HCEC 1CT (cell line): ENCODE measurements at places on chromosomes 1 and 21.
A peak's percentile ranks its signal among the peaks of the same experiment; 100 is the strongest.

DNA sequence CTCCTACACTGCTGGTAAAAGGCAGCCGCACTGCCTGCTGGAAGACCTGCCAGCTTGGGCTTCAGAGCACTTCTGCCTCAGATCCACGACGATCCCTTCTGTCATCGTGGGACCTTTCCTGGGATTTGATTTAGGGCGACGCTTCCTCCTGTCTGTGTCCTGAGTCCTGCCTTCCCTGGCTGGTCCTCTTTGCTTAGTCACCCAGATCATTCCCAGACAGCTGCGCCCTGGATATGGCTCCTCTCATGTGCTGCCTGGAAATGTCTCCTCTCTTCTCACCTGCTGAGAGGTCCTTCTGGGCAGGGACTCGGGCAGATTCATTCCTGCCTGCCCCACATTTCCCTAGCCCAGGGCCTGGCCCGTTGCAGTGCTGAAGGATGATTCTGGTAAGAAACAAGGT, 72.4 kb upstream of the POU3F1 start:
- no peak for DNase-seq

DNA sequence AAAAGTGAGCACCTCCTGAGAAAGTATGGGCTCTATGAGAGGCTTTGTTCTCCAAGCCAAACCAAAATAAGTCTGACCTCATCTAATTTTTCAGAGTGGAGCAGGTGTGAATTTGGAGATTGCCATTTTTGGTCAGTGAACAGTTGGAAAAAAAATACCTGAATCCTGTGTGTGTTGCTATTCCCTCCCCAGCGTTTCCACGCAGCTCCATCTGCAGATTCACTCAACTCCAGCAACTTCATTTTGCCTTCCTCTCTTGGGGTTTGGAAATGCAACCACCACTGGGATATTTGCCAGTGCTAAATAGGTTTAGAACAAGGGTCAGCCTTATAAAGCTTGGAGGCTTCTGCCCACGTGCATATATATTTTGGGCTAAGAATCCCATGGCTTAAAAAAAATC, 11.2 kb downstream of the CASQ2 start:
- no peak for DNase-seq

GRCh38 chr1:53196017-53196484, 573 bp upstream of the CPT2 start:
- DNase-seq, result peak; percentile 8

DNA sequence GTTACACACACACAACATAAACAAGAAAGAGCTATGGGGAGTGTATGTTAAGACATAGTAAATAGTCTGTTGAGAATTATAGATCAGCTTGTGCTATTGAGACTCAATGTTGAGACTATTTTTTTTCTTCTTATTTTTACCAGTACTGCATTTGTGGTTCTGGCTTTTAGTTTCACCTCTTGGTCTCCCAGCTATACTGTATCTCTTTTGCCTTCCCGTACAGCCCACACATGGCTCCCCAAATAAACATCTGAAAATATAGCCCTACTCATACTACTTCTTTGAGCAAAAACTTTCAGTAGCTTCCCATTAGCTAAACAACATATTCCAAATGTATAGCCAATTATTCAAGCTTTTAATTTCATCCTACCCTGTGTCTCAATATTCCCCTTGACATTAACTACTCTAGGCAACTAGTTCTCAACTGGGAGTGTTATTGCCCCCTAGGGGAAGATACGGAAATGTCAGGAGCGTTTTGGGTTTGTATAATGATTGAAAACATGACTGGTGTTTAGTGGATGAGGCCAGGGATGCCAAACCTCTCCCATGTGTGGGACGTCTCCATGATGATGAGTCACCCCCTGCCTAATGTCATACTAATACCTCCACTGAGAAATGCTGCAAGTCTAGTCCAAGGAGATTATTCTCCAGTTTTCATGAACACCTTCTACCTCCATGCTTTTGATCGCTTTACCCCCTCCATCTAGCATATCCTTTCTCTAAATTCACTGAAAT, 6.8 kb downstream of the RPE65 start:
- DNase-seq, result peak; percentile 66

GRCh38 chr1:53689736-53690326, 49.1 kb downstream of the GLIS1 start:
- DNase-seq, result no peak

- peak; percentile 26 for DNase-seq
Observed at GRCh38 chr1:27074175-27074780, 61.6 kb upstream of the TENT5B start.

- no peak for DNase-seq
Observed at GRCh38 chr1:226351709-226352108, 42.7 kb upstream of the LIN9 start.

DNA sequence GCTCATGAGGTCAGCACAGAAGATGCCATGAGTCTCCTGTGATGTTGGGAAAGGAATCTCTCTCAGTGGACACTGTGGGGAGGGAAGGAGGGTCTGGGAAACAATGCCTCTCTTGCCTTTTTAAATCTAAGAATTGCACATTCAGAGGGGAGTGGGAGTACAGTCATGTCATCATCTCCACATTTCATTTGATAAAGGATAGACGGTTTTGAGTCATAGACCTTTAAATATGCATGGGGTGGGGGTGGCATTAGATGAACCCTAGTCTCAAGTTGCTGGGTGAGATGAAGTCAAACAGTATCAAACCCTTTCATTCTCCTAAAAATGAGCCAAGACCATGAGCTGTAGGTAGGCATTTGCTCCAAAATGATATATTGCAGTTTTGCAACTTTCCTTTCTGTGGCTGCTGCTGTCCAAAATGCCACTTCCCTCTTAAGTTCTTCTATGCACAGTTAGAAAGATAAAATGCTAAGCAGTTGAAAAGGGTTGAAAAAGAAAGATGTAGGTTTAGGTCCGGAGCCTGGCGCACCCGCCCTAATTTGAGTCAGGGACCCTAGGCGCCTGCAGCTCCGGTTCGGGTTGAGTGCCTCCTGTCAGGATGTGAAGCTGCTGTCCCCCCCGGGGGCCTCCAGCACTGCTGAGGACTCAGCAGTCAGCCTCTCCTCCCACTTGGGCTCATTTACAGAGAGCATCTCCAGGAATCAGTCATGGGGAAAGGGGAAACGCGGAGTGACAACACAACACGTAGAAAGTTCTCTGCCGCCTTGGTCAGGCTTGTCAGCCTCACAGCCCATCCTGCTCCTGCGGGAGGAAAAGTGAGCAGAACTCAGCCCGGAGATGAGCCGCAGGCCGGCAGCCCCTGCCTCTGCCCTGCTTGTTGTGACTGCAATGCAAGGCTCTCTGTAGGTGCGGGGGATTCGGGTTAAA, 479.3 kb upstream of the RUNX1 start:
- DNase-seq, result peak; percentile 39

GRCh38 chr1:187054862-187055757, 226.4 kb downstream of the PLA2G4A start:
- no peak for DNase-seq

GRCh38 chr1:104132382-104132973, 382.8 kb downstream of the AMY1C start:
- DNase-seq, result no peak

- no peak for DNase-seq
Observed at GRCh38 chr1:81809808-81810207, 9.1 kb downstream of the ADGRL2 start.

DNA sequence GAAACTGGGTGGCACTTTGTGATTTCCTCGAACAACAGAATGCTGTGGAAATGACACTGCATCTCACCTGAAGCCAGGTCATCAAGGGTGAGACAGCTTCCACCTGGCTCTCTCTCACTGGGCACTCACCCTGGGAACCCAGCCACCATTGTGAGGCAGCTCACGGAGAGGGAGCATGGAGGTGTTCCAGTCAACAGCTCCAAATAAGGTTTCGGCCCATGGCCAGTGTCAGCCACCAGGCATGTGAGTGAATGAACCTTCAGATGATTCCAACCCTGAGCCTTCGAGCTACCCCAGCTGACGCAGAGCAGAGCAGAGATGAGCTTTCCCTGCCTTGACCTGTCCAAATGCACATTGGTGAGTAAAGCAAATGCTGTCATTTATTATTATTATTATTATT, 58.1 kb downstream of the SYDE2 start:
- DNase-seq, result no peak

- DNase-seq, result no peak
Observed at GRCh38 chr1:30750731-30751291, 6.8 kb downstream of the LAPTM5 start.

GRCh38 chr1:28064064-28064463, 24.3 kb downstream of the EYA3 start:
- peak; percentile 78 for DNase-seq

DNA sequence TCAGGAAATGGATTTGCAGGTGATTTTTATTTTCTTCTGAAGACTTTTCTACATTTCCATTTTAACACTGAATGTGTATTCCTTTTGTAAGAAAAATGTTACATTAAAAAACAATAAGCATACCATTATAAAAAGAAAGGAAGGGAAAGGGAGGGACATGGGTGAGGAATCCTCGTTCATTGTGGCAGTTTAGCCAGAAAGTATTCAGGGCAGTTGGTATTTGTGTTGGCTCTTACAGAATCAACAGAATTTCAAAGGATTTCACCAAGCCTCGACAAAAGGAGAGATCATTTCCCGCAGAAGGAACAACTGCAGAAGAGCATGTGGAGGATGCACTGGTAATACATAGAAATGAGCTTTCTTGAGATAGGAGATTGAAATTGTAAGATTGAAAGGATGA, 35.0 kb downstream of the PLD5 start:
- no peak for DNase-seq

DNA sequence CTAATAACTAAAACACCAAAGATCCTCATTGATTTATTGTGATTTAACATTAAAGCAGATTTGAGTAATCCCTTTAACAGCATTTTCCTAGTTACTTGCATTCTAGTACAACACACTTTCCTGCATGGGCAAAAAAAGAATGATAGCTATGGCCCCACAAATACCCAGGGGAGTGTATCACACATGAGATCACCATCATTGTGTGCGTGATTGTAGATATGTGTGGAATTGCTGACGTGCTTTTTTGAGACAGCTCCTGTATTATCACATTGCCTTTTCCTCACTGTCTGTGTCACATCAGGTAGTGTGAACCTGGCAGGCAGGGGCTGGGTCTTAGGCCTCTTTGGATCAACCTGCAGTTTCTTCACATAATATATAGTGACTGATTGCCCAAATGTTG, 48.5 kb upstream of the SAMD13 start:
- no peak for DNase-seq
